ENCODE measurements at places on chromosomes 7 and 10. TPM values are rescaled to one million over a fixed set of nuclear protein-coding genes. Genes with fewer than 3 reads are reported as not detected.

GRCh38 chr7:7352845-7353244 lies 170.5 kb downstream of the C1GALT1 start:
- H3K27ac ChIP-seq, result no peak overlapping the region
- no peaks in the 10 kb centered on the region for H3K36me3 ChIP-seq
- H3K4me1 ChIP-seq, result no peaks in the 10 kb centered on the region
- H3K4me3 ChIP-seq, result no peak overlapping the region
- H3K27me3 ChIP-seq, result no peaks in the 10 kb centered on the region
- DNase-seq, result no peak

DNA sequence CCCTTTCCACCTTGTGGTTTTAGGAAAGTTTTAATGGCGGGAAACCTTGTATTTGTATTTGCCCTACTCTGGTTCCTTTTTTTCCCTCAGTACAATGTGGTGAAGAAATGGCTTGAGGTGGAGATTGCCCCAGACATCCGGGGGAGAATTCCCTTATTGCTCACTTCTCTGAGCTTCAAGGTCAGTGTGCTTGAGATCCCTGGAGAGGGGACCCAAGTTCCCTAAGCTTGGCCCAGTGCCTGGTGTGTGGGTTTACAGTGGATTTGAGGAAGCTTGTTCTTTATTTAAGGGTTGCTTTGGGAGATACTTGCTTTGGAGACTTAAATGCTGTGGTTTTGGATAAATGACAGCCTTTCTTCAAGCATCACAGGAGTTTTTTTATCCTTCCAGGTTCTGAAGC lies 18.3 kb downstream of the CALHM2 start:
- H3K27me3 ChIP-seq, result no peaks in the 10 kb centered on the region
- H3K27ac ChIP-seq, result no peak overlapping the region
- H3K36me3 ChIP-seq, result peaks cover 89% of the 10 kb centered on the region
- peak; percentile 83 for DNase-seq
- H3K4me1 ChIP-seq, result peaks cover 20% of the 10 kb centered on the region

- H3K27ac ChIP-seq, result no peak overlapping the region
- DNase-seq, result no peak
- no peak overlapping the region for H3K4me3 ChIP-seq
- no peaks in the 10 kb centered on the region for H3K27me3 ChIP-seq
- H3K36me3 ChIP-seq, result no peaks in the 10 kb centered on the region
These were observed 9.1 kb upstream of the TOMM7 start for GRCh38 chr7:22831602-22832305.

- H3K27ac ChIP-seq, result no peak overlapping the region
- no peak overlapping the region for H3K4me3 ChIP-seq
- peaks cover 26% of the 10 kb centered on the region for H3K36me3 ChIP-seq
- DNase-seq, result no peak
These were observed 192.1 kb downstream of the CELF2 start for GRCh38 chr10:11209830-11210181.

DNA sequence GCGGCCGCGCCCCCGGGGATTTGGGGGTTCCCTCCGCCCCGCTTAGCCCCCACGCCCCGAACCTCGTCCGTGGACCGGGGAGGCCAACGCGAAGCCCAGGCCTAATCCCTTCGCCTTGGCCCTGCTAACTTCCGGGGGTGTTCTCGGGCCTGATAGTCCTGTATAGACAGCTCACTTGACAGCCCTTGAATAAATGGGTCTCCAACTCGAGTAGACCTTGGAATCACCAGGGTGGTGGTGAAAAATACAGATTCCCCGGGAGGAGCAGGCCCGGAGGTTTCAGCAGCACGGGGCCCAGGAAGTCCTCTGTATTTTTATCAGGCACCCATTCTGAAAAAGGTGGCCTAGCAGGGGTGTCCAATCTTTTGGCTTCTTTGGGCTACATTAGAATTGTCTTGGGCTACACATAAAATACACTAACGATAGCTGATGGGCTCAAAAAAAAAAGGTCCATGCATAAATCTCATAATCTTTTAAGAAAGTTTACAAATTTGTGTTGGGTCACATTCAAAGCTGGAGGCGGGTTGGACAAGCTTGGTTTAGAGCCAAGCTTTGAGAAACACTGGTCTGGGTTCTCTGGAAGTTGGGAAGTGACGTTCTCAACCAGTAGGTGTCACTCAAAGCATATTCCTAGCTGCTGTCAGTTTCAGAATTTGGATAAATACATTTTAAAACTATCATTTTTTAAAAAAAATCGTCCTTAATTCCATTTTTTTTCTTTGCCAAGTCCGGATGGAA lies 221.7 kb downstream of the PHTF2 start:
- no peaks in the 10 kb centered on the region for H3K36me3 ChIP-seq
- H3K4me1 ChIP-seq, result peaks cover 17% of the 10 kb centered on the region
- no peak for DNase-seq
- peak overlapping the region; percentile 97 for H3K27ac ChIP-seq

- H3K27ac ChIP-seq, result no peak overlapping the region
- H3K4me3 ChIP-seq, result no peak overlapping the region
- H3K4me1 ChIP-seq, result peaks cover 5% of the 10 kb centered on the region
- H3K36me3 ChIP-seq, result no peaks in the 10 kb centered on the region
These were observed 94.9 kb upstream of the TCF7L2 start for GRCh38 chr10:112855134-112855533.

GRCh38 chr10:103157246-103157645 lies 35.8 kb downstream of the NT5C2 start:
- DNase-seq, result no peak
- H3K27me3 ChIP-seq, result no peaks in the 10 kb centered on the region
- H3K27ac ChIP-seq, result no peak overlapping the region
- H3K36me3 ChIP-seq, result peaks cover 29% of the 10 kb centered on the region
- peaks cover 35% of the 10 kb centered on the region for H3K4me1 ChIP-seq

GRCh38 chr7:96636979-96637378 lies 72.7 kb downstream of the SEM1 start:
- H3K36me3 ChIP-seq, result no peaks in the 10 kb centered on the region
- H3K4me3 ChIP-seq, result no peak overlapping the region
- H3K4me1 ChIP-seq, result no peaks in the 10 kb centered on the region
- H3K27ac ChIP-seq, result no peak overlapping the region
- DNase-seq, result no peak

GRCh38 chr10:11719496-11720259 lies 22.5 kb upstream of the ECHDC3 start:
- no peak overlapping the region for H3K27ac ChIP-seq
- no peaks in the 10 kb centered on the region for H3K36me3 ChIP-seq
- no peaks in the 10 kb centered on the region for H3K4me1 ChIP-seq
- H3K4me3 ChIP-seq, result no peak overlapping the region

DNA sequence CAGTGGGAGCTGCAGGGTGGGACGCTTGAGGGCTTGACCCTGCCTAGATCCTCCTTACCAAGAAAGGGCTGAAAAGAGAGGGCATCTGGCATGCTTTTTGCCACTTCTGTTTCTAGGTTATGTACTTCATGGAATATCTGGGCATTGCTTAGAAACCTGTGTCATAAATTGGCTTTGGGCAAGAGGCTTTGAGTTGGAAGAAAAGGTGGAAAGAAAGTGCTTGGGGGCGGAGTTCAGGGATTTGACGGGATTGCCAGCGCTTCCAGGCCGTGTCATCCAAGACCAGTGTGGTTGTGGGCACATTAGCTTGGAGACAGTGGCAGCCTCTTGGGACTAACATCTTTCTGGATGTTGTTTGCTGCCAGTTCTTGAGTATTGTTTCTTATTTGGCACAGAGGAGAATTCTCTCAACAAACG lies 825 bp downstream of the ZNF862 start:
- H3K27ac ChIP-seq, result peak overlapping the region; percentile 85
- H3K27me3 ChIP-seq, result no peaks in the 10 kb centered on the region
- H3K36me3 ChIP-seq, result no peaks in the 10 kb centered on the region
- H3K4me3 ChIP-seq, result peak overlapping the region; percentile 89
- DNase-seq, result no peak
- H3K4me1 ChIP-seq, result peaks cover 10% of the 10 kb centered on the region

DNA sequence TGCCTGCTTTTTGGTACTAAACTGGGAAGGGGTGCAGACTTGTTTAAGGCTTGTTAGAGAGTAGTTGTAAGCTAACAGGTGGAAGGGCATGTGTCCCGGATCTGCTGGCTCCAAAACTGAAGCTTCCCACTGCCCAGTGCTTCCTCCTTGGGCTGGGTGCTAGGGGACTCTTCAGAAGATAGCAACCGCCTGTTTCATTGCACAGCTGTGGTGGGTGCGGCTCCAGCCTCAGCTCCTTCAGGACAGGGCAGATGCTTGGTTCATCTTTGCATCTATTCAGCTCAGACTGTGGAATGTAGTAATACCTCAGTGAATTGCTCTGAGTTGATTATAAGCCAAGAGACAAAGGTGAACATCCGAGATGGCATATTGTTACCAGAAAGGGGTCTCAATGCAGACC lies 527.1 kb downstream of the TYW1 start:
- H3K4me3 ChIP-seq, result no peak overlapping the region
- DNase-seq, result no peak
- no peaks in the 10 kb centered on the region for H3K36me3 ChIP-seq
- no peaks in the 10 kb centered on the region for H3K4me1 ChIP-seq
- no peaks in the 10 kb centered on the region for H3K27me3 ChIP-seq

DNA sequence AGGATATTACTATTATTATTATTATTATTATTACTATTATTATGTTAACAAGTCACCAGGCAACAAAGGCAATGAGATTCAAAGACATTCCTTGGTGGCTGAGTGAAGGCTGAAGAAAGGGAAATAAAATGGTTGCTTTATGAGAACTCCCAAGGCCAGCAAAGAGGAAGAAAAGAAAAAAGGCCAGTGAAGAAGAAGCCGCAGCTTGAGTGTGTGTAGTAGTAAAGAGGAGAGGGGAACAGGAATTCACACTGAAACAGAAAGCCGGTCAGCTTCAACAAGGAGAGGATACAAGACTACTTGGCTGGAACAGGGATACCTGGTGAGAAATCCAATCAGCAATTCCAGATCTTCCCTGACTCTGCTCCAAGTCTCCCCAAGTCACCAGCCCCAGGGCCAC lies 42.4 kb downstream of the PLXNA4 start:
- H3K4me1 ChIP-seq, result no peaks in the 10 kb centered on the region
- H3K27me3 ChIP-seq, result no peaks in the 10 kb centered on the region
- DNase-seq, result no peak
- H3K36me3 ChIP-seq, result no peaks in the 10 kb centered on the region

- no peaks in the 10 kb centered on the region for H3K27me3 ChIP-seq
- no peak overlapping the region for H3K4me3 ChIP-seq
- H3K4me1 ChIP-seq, result peaks cover 7% of the 10 kb centered on the region
- no peak for DNase-seq
These were observed 15.3 kb upstream of the MAPK8 start for GRCh38 chr10:48291190-48291589.

DNA sequence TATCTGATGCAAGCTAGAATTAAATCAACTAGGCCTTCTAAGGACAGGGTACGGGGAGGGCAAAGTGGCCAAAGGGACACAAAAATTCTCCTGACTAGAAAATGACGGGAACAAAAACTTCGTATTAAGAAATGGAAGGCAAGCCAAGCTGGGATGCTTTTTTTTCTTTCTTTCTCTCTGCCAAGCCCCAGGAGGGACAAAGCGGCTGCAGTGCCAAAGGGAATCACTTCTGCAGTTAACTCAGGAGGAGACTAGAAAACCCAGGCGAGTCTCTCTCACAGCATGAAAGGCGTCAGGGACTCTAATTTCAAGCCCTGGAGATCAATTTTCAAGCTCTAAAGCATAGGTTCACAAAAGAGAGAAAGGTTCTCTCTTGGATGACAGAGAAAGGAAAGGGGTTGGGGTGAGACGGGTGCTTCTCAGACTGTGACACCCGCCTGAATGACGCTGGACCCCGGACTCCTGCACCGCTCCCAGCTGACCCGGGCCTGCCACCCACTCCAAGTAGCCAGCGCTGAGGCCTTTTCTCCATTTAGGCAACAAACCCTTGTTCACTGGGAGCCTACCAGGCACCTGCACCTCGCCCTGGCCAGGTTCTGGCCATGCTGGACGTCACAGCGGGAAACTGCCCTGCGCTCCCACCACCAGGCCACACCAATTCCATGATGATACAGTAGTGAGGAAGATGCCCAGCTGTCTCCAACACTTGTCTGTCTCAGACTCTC lies 56.5 kb downstream of the KIAA1549 start:
- H3K27ac ChIP-seq, result no peak overlapping the region
- H3K27me3 ChIP-seq, result no peaks in the 10 kb centered on the region
- H3K4me3 ChIP-seq, result no peak overlapping the region

DNA sequence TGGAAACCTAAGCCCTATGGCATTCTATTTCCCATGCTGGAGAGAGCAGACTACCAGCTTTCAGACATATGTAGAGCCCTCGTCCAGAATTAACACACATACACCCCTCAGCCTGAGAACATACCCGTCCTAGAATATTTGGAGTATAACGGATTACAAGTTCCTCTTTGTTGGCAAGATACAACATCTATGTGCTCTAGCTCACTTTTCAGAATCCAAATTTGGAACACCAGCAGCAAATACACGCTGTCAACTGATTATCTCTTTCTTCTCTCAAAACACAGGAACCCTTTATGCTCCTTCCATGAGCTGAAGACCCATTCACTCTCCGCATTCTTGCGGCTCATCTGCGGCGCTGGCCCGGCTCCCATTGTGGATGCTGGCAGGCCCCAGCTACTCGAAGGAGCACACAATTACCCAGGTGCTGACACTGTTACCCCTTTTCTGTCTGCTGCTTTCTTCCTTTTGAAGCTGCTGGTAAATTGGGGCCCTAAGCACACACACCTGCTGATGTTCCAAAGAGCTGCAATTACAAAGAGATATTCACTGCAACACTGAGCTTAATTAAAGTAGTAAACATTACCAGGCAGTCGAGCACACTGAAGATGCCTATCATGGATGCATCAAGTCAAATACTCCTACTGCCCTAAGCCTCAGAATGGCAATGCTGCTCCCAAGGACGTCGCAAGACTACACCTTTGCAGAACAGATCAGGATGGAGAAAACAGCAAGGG lies 70.0 kb downstream of the VOPP1 start:
- DNase-seq, result no peak
- H3K4me3 ChIP-seq, result no peak overlapping the region
- H3K36me3 ChIP-seq, result peaks cover under 1% of the 10 kb centered on the region
- no peaks in the 10 kb centered on the region for H3K4me1 ChIP-seq
- no peaks in the 10 kb centered on the region for H3K27me3 ChIP-seq
- H3K27ac ChIP-seq, result no peak overlapping the region

GRCh38 chr10:1610986-1611770 lies 126.1 kb downstream of the ADARB2 start:
- no peak overlapping the region for H3K27ac ChIP-seq
- no peaks in the 10 kb centered on the region for H3K4me1 ChIP-seq
- no peak overlapping the region for H3K4me3 ChIP-seq

GRCh38 chr10:29256586-29256985 lies 32.3 kb upstream of the LYZL1 start:
- DNase-seq, result no peak
- H3K27me3 ChIP-seq, result peaks cover 11% of the 10 kb centered on the region
- peaks cover 12% of the 10 kb centered on the region for H3K4me1 ChIP-seq
- no peak overlapping the region for H3K4me3 ChIP-seq
- H3K27ac ChIP-seq, result no peak overlapping the region

Gene ABCB4
- not detected for total RNA-seq

Gene CYP3A5
- total RNA-seq, result 15.5 TPM

Gene BLNK
- total RNA-seq, result 11.2 TPM

Gene COL1A2
- total RNA-seq, result 252 TPM

Gene HMX2
- not detected for total RNA-seq

Gene HECW1
- total RNA-seq, result 0.06 TPM

Gene NCAPG2
- total RNA-seq, result 10.0 TPM

Gene FLNC
- total RNA-seq, result 11.7 TPM

Gene KLHDC10
- 34.2 TPM for total RNA-seq

Gene RELN
- 3.7 TPM for total RNA-seq

Gene CPA1
- total RNA-seq, result 0.30 TPM

Gene TCF7L2
- total RNA-seq, result 71.2 TPM

Gene EPO
- not detected for total RNA-seq

Gene SMC3
- 33.2 TPM for total RNA-seq

All from lower lobe of right lung (tissue), 2 donors.